ENCODE measurements at places on chromosomes 6 and 20.

- DNase-seq, result no peak
These were observed 22.0 kb upstream of the FRMD1 start for GRCh38 chr6:168100803-168101589.

- DNase-seq, result no peak
These were observed 21.1 kb upstream of the THEMIS start for GRCh38 chr6:127921982-127922381.

- DNase-seq, result no peak
These were observed 61.0 kb downstream of the ARHGAP18 start for GRCh38 chr6:129648819-129649491.

- DNase-seq, result no peak
These were observed 251.5 kb upstream of the TCF21 start for GRCh38 chr6:133637436-133637835.

- no peak for DNase-seq
These were observed 32.4 kb upstream of the KIF13A start for GRCh38 chr6:18019539-18020534.

Measured in fibroblast of skin of back (primary cell).